ENCODE measurements at places on chromosomes 5 and 9.

GRCh38 chr5:20683241-20683940, 695.4 kb upstream of the CDH18 start:
- DNase-seq: no peak

DNA sequence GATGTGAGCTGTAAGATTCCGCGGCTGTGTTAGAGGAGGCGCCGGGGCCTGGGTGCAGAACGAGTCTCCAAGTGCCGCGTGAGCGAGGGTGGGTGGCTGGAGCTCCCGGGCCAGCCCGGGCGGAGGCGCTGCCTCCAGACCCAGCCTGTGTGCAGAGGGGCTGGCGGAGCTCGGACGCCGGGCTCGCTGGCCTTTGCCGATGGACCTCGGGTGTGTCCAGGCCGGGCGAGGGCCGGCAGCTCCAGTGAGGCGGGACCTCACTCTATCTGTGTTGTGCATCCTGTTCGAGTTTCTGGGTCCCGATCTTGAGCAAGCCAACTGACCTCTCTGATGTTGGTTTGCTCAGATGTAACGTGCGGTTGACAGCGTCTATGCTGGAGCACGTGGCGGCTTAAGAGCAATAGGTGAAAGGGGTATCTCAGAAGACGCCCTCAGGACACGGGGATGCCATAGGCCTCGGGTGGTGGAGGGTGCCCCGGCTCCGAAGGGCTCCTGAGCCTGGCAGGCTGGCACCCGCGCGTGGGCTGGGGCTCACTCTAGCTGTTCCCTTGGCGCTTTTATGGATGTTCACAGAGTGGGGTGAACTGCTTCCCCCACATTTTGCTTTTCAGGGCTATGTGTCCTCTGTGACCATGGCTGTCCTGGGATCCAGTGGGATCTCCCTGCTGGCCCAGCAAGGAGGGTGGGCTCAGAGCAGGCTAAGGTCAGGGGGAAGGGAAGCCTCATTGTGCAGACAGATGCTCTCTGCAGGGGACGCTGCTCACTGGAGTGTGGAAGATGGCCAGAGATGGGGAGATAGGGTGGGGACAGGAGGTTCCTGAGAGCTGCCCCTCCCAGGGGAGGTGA, 69.8 kb downstream of the MRPL36 start:
- no peak for DNase-seq

GRCh38 chr9:35696520-35697215, 6.9 kb upstream of the TPM2 start:
- DNase-seq: no peak

DNA sequence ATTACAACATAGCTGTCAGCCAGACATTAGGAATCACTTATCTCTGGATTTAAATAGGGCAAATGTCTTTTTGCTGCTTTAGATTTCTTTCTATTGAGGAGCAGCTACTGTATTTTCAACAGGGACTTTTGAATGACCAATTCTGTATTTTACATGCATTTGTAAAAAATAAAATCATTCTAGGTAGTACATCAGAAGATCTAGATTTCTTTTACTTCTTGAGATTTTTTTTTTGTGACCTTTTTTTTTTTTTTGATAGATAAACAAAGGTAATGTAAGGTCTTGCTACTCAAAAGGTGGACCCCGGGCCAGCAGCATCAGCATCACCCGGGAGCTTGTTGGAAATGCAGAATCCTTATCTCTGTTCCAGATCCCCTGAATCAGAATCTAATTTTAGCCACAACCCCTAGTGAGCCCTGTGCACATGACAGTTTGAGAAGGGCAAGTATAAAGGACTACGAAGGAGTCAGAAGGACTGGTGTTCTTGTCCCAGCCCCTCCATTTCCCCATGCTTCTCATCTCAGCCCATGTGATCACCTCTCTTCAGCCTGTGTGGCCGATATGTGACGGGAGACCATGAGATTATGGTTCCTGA, 37.7 kb upstream of the CKMT2 start:
- no peak for DNase-seq

DNA sequence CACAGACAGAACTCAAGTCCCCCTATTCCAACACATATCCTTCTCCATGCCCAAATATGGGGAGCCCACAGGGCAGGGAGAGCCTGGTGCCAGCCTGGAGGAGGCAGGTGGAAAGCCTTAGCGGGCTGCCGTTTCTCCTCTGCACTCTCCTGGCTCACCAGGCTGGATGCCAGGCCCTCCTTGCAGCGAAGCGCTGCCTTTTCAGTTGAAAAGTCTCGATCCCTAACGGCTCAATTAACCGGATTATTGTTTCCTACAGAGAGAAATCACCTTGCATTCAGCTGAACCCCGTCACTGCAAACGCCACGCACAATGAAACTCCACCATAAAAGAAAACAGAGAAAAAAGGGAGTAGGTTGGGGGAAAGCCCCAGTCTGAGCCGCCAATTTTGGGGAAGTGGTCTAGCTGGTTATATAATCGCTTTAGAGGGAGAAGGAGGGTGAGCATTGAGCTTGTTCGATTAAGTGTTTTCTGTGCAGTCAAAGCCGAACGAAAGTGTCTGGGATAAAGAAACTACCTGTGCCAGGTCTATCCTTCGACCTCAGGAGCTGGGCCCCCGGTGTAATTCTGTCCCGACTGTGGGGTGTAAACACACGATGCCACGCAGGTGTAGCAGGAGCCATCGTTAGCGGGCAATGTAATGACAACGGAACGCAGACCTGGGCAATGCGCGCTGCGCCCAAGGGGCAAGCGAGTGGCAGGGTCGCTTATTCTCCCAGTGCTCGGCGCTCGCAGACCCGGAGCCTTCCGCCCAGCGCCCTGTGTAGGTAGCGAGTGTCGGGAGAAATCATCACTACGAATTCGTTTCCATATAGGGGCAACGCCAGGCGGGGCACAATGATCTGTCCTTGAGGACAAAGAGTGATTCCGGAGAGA, 3.8 kb downstream of the BARHL1 start:
- DNase-seq: no peak

- peak; percentile 72 for DNase-seq
Observed at GRCh38 chr5:122492675-122493074, 180.6 kb downstream of the SNCAIP start.

Data from SHP77 treated with DMSO at 0.1 percent for 48 hours (cell line).